ENCODE measurements at places on chromosomes 2 and 18.
A peak's percentile ranks its signal among the peaks of the same experiment; 100 is the strongest.

GRCh38 chr2:128016620-128017019 is 11.2 kb downstream of the SAP130 start:
- no peak for DNase-seq

GRCh38 chr2:8022908-8023640 is 658.8 kb upstream of the ID2 start:
- no peak for DNase-seq

DNA sequence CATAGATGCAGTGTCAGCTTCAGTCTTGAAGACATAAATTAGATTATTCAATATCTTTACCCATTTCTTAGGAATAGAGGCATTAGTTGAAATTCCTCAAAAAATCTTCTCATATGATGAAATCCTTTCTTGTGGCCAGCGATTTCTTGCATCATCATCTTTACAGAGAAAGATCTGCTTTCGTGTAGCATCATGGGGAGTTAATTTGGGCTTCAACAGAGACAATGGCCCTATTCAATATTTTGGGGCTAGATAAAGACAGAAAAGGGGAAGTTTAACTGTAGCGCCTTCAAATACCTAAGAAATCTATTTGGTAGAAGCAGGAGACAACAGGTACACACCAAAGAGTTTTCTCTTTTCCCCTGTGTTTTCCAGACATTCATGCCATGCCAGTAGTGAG is 73.8 kb downstream of the TGFA start:
- no peak for DNase-seq

DNA sequence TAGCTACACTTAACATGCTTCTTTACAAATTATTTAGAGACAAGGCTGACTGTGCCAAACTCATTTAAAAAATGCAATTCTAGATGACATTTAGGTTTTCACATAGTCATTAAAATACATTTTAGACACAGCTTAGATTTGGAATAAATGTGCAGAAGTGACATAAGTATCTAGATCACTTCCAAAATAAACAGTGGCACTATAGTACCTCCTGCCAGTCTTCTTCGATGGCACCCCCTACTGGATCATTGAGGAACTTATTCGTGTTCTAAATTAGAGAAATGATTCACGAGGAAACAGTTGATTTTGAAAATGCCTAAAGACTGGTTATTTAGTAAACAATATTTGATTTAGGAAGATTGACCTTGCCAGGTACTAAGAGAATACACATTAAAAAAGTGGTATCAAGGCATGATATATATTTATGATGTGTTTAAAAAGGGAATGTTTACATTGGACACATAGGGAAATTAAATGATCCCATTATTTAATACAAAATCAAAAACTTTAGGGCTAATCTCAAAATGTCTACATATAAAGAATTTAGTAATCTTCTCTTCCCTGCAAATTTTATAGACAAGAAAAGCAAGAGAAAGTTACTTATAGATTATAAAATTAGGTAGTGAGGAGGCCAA is 323.9 kb downstream of the XIRP2 start:
- DNase-seq = peak; percentile 35

GRCh38 chr2:20643060-20643459 is 7.8 kb downstream of the HS1BP3 start:
- no peak for DNase-seq
